Stimulated activated CD8-positive, alpha-beta memory T cell treated with anti-CD3 and anti-CD28 coated beads, Interleukin-2, amount 100 ng/mL, for 1 hour (primary cell): ENCODE measurements at places on chromosomes 1 and 21.

- no peak for DNase-seq
These were observed 326.5 kb upstream of the PROX1 start for GRCh38 chr1:213661302-213661701.

DNA sequence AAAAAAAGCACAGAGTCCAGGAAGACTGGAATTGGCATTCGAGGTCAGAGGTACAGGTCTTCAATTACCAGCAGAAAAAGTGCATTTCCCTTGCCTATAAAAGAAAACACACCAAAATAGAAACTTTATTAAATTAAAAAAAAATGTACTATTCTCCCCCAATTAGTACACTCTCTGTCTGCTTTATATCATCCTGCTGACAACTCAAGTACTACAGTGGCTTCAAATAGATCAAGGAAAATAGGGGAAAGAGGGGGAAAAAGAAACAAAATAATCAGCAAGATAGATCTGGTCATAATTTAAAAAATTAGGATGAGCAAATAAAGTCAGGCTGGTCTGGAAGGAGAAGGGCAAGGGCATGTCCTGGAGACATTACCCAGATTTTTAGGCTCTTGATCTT is 315.1 kb downstream of the PAPPA2 start:
- no peak for DNase-seq

DNA sequence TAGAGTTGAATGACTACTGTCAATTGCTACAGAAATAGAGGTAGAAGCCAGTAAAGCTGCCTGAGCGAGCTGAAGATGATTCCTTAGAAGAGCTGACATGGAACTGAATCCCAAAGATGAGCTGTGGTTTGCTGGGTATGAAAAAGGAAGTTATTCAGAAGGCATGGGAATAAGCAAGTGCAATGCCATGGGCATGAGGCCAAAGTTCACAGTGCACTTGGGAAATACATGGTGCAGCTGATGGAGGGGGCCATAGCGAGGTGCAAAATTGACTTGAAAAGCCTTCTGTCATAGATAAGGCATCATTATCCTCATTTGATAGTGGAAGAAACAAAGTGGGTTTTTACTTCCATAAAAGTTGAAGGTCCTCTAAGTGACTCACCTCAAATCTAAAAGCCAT is 88.6 kb downstream of the NEK7 start:
- DNase-seq: no peak

DNA sequence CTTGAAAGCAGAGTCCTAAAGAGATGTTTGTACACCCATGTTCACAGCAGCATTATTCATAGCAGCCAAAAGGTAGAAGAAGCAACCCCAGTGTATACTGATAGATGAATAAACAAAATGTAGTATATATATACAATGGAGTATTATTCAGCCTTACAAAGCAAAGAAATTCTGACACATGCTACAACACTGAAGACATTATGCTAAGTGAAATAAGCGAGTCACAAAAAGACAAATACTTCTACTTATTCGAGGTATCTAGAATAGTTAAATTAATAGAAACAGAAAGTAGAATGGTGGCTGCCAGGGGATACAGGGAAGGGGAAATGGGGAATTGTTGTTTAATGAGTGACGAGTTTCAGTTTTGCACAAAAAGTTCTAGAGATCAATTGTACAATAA is 23.5 kb downstream of the COP1 start:
- DNase-seq: no peak

- no peak for DNase-seq
These were observed at the start of gene TIAM1 for GRCh38 chr21:31343680-31344480. Gene TIAM1 (minus strand): TSS chr21:31344261. CDS start chr21:31266972, 77,289 bp downstream.

GRCh38 chr1:78996791-78997190 is 9.7 kb downstream of the ADGRL4 start:
- DNase-seq: no peak

- no peak for DNase-seq
These were observed 96.1 kb upstream of the OLIG2 start for GRCh38 chr21:32929633-32930038.

DNA sequence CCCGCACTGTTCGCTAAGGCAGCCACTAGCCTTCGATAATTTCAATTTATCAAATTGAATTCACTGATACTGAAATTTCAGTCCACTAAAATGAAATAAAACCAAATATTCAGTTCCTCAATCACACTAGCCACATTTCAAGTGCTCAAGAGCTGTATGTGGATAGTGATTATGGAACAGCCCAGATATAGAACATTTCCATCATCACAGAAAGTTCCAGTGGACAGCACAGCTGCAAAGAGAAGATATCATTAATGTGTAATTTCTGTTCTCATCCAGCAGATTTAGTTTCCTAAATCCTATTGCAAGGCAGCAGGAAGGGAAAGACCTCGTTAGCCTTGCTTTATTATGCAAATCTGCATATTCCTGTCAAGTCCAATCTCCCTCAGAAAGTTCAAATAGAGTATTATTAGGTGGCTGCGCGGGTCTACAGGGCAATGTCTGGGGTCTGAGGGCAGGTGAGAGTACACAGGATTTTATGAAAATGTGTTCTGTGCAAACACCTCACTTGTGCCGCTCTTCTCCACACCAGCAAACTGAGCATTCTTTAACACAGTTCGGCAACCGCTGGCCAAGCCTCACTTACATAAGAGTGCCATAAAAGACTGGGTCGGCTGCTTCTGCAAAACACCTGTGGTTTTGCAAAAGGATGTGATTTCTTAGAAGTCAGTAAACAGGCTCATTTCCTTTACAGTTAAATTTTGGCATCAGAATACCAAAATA is 22.4 kb downstream of the CAPZB start:
- peak; percentile 42 for DNase-seq

DNA sequence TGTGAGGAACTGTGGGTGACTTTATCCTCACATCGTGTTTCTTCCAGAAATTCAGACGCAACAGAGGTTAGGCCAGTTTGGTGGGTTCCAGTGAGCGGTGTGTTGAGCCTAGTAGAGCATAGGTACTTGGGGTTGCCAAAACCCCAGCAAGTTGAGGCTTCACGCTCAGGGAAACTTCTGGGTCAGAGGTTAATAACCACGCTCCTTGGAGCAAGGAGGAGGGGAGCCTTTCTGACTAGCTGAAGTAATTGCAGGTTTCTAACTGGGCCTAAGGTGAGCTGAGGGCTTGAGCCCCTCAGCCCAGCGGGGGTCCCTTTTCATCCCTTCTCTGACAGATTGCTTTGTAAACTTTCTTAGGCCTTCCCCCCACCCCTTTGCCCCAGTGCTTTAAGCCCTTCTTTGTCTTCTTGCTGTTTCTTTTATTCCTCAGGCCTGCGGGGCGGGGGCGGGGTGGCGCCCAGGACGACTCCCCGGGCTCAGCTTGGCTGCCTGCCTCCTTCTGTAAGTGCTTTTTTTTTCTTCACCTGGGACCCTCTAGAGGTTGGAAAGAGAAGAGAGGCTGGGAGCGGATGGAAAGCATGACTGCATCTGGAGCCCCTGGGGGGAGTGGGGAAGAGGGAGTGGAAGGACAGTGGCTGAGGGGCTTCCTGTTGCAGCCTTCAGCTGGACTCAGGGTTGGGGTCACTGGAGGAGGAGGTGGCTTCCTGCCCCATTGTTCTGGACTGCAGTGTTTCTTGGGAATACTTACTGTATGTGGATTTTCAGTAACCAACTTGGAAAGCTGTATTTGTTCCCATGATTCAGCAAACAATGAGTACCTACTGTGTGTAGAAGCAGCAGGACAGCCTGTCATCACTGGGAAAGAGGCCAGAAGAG is 1.3 kb upstream of the ZNF436 start:
- no peak for DNase-seq

DNA sequence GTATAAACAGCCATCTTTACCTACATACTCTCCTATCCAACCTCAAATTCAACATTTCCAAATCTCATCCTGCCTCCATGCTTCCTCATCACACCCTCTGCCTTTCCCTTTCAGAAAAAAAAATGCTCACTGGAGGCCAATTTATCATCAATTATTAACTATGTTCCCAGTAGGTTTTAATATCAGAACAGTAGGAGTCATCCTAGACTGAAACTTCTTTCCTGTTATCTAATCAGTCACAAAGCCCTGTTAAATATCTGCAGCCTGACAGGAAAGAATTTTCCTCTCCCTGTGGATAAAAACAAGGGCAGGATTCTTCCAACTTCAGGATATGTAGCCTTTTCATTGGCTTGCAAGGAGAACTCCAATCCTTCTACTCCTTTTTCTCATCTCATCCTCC is 28.4 kb downstream of the EGLN1 start:
- no peak for DNase-seq

DNA sequence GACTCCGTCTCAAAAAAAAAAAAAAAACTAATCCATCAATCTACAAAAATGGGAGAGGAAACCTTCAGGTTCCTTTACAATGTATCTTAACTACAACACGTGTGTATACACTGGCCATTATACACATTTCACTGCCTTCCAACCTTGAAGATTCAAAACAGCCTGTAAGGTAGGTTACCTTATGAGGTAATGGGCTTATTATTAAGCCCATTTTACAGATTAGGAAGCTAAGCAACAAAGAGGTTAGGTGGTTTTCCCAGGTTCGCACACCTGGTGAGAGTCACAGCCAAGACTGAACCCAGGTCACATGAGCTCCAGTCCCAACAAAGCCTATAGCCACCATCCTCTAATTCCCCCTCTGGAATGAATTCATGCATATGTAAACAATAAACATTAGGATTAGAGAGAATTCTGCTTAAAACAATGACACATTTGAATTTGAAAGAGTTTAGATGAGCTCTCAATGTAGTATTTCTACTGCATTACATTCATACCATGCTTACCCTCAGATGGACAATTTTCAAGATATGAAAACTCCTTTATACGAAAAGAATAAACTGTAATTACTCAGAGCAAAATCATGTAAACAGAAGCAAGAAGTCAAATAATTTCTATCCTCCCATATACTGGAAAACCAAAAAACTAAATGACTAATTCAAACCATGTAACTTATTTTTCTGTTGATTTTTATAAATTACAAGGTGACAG is 54.8 kb downstream of the EIF4G3 start:
- no peak for DNase-seq

DNA sequence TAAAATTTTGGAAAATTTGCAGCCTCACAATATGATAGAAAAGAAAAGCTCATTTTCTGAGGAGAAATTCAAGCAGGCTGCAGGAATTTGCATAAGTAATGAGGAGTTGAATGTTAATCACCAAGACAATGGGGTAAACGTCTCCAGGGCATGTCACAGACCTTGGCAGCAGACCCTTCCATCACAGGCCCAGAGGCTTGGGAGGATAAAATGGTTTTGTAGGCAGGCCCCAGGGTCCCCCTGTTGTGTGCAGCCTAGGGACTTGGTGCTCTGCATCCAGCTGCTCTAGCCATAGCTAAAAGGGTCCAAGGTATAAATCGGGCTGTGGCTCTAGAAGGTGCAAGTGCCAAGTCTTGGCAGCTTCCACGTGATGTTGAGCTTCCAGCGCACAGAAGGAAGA is 112.2 kb upstream of the FMN2 start:
- no peak for DNase-seq

GRCh38 chr1:241459186-241459802 is 60.3 kb downstream of the FH start:
- no peak for DNase-seq

GRCh38 chr1:6098303-6099215 is 52.9 kb downstream of the KCNAB2 start:
- no peak for DNase-seq

- no peak for DNase-seq
These were observed 6.6 kb upstream of the FOXE3 start for GRCh38 chr1:47409311-47410067.

DNA sequence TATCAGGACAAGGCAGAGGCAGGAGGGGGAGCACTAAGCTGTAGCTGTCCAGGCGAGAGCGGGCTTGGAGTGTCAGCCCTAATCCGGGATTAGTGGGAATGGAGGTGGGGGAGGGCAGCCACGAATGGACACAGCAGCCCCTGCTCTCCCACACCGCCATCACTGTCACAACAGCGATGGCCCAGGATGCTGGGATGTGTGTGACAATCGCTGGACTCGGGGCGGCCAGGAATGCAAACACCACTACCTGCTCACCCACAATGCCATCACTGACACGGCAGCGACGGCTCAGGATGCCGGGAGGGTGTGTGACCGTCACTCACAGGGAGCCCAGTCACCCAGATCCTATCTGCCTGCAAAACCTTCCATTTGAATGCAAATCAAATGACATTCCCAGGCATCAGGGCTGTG is 2.9 kb downstream of the C2CD2 start:
- no peak for DNase-seq

- no peak for DNase-seq
These were observed 5.1 kb upstream of the LENEP start for GRCh38 chr1:154988058-154988954.

DNA sequence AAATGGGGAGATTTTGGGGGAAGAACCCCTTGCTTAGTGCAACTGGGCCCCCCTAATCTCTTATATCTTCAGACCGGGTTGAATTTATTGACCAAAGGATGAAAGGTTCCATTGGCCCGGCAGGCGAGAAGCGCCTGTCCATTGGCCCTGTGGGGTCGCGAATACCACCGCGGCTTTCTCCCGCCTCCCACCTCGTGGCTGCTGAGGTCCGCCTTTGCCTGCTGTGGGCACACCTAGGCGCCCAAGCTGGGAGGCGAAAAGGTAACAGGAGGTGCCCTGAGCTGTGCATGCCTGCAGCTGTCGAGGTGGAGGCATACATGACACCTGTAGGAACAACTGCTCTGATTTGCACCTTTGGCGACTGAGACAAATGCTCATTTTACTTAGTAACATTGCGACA is 21.1 kb upstream of the FLG2 start:
- DNase-seq: no peak

DNA sequence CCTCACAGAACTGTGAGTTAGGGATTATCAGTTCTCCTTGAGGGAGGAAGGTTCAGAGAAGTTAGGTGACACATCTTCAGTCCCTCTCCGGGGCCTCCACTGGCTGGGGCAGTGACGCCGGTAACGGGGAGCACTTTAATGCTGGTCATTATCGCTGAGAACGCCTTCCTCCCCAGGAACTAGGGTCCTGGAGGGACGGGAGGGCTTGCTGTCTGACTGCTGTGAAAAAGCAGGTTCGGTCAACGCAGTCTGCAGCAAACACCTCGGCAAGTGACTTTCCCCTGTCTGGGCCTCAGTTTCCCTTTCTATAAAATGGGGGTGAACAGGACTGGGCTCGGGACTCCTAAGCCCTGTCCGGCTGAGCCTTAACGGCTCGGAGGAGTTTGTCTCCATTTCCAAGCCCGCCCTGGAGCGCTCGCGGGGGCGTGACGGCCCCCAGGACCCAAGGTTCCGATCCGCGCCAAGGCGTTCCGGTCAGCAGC is 341 bp upstream of the TMEM61 start:
- DNase-seq: no peak

GRCh38 chr1:100441651-100442050 is 89.3 kb downstream of the CDC14A start:
- no peak for DNase-seq

GRCh38 chr1:167726008-167726407 is 4.2 kb downstream of the MPZL1 start:
- no peak for DNase-seq

GRCh38 chr1:37410105-37410504 is 64.3 kb upstream of the ZC3H12A start:
- DNase-seq: no peak
